ENCODE measurements at places on chromosomes 2 and 18.

DNA sequence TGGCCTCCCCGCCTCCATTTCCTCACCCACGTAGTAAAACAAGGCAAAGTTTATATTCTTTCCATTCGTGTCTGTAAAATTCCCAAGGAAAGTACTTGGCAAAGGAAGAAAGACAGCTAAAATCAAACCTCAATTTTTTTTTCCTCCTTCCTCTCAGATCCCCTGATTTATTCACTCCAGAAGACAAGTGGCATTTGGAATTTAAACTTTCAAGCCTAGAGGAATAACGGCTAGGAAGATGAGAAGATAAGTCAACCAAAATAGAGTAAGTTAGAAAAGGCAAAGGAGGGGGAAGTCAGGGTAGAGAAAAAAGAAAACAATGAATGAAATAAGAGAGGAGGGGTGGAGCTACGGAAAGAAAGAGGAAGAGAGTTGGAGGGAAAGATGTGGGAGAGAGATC lies 198.9 kb upstream of the PIK3C3 start:
- no peak for DNase-seq

DNA sequence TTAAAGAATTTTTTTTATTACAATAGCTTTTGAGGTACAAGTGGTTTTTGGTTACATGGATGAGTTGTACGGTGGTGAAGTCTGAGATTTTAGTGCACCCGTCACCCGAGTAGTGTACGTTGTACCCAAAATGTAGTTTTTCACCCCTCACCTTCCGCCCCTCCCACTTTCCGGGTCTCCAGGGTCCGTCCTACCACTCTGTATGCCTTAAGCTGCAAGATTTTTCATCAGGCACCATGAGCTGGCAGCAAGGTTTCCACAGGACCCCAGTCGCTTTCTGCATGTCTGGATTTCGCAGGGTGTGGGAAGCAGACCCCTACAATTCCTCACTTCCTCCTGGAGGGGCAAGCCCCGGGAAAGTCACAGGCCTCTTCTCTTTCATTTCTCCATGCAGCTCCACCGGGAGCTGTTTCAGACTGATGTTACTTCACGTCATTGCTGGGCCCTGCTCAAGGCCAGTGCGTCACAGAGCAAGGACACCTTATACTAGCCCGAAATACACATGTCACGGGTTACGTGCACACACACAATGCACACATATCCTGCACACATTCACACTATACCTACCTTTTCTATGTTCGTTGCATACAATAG lies 179.1 kb downstream of the ZFP36L2 start:
- DNase-seq: no peak

DNA sequence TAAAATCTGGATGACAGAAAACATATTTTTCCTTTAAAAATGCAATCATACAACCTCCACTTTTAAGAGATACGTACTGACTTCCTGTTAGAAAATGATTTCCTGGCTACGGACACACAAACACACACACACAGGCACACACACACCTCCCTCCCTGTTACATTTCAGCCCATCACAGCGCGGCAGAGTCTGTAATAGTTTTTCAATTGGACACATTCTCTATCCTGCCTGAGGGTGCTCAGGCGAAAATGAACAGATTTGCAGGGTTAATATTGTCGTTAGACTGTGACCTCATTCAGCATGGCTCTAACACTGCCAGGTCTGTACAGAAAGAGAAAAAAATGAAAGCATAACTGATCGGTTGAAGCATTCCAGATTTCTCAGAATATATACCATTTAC lies 45.0 kb downstream of the KCTD1 start:
- no peak for DNase-seq

- DNase-seq: no peak
These were observed 240.0 kb downstream of the LOXHD1 start for GRCh38 chr18:46416706-46417638.

- peak; percentile 3 for DNase-seq
These were observed 37.0 kb downstream of the MAL start for GRCh38 chr2:95062242-95063085.

- peak; percentile 7 for DNase-seq
These were observed 586.0 kb upstream of the VRK2 start for GRCh38 chr2:57460396-57461276.

- DNase-seq: peak; percentile 75
These were observed 1.6 kb downstream of the ELAC1 start for GRCh38 chr18:50969448-50969847.

- no peak for DNase-seq
These were observed 123.0 kb downstream of the RTN4 start for GRCh38 chr2:54927085-54927750.

DNA sequence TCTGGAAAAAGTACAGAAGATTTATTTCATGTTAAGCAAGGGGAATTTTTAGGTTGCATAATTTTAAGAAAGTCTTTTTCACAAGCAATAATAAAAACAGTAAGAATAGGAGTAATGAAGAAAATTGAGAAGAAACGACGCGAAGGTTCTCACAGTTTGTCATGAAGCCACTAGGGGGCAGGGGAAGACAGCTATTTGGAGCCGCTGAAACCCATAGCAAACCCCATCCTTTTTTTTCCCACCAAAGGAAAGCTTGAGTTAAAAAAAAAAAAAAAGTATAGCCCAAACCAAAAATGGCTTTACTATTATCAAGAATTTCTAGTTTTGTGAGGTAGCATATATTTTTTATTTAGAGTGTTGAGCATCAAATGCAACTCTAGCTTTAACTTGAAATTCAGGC lies 300.9 kb downstream of the PHLPP1 start:
- DNase-seq: peak; percentile 66

- DNase-seq: no peak
These were observed 328.0 kb upstream of the HS6ST1 start for GRCh38 chr2:128646691-128647090.

- no peak for DNase-seq
These were observed 570.9 kb downstream of the PIK3C3 start for GRCh38 chr18:42525905-42526304.

- no peak for DNase-seq
These were observed 11.6 kb upstream of the NAB1 start for GRCh38 chr2:190637281-190637734.

DNA sequence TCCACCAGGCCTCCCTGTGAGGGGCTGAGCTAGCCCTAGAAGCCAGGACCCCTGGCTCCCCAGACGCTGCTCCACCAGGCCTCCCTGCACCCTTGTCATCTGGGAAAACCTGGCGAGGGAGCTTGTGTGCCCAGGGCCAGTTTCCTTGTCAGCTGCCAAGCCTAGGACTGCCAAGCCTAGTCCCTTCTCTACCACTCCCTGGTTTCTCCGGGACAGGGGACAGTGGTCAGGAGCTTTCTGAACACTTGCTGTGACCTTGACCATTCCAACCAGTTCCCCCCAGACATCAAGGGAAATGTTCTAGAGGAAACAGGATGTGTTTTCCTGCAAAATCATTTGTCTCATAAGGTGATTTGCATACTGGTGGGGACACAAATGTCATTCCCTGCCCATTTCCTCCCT lies 41.3 kb upstream of the MRPL33 start:
- DNase-seq: no peak

DNA sequence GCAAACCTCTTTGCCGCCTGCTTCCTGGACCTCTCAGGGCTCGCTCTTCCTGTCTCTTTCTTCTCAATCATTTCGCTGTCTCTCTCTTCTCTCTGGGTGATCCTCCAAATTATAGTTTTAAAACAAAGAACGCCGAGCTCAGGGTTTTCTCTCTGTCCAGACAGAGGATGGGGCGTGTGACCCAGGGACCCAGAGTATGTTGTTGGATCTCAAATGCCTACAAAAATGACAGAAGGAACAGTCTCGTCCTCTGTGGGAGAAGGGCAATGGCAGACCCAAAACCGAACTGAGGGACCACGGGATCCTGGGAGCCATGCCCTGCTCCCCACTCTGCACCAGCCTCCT lies 88.5 kb downstream of the EIPR1 start:
- DNase-seq: no peak

- no peak for DNase-seq
These were observed 28.8 kb downstream of the PKDCC start for GRCh38 chr2:42076357-42077225.

DNA sequence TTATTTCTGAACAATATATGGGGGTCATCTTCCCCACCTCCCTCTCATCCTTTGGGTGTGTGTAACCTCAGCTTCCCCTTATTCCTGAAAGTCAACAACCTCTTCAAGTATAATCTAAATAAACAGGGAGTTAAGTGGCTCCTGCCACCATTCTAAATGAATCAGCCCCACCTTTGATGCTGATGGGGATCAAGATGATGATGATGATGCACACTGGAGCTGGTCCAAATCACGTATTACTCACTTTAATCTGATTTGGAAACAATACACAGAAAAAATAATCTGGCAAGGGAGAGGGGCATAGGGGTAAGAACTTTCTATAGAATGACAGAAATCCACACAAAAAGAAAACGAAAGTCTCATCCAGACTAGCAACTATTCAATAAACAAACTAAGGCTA lies 7.1 kb downstream of the ACVR1 start:
- DNase-seq: no peak

GRCh38 chr18:78871618-78872017 lies 108.0 kb upstream of the SALL3 start:
- DNase-seq: no peak

DNA sequence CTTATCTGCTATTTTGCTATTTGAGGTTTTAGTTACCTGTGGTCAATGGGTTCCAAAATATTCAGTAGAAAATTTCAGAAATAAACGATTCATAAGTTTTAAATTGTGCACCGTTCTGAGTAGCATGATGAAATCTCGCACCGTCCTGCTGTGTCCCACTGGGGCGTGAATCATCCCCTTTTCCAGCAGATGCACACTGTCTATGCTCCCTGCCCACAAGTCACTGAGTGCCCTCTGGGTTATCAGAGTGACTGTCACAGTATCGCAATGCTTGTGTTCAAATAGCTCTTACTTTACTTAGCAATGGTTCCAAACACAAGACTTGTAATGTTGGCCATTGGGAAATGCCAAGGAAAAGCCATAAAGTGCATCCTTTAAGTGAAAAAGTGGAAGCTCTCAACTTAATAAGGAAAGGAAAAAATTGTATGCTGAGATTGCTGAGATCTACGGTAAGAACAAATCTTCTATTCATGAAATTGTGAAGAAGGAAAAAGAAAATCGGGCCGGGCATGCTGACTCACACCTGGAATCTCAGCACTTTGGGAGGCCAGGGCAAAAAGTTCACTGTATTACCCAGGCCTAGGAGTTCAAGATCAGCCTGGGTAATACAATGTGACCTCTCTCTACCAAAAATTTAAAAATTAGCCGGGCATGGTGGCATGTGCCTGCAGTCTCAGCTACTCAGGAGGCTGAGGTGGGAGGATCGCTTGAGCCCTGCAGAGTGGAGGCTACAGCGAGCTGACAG lies 13.3 kb downstream of the COL4A3 start:
- DNase-seq: no peak

DNA sequence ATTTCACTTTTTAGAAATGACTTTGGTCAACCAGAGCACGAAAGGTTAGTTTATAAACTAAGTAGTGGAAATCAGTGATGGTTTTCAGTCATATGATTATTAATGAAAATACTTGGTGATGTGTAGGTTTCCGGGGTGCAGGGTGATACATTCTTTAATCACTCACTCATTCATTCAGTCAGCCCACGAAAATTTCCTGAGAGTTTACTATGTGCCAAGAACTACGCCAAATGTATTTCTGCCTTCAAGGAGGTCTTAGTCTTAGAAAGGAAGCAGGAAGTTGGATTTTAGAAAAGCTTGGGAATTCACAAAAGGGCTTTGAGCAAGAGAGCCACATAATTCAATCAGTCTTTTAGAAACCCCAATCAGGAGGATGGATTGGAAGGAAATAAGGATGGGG lies 543.6 kb downstream of the PLCL1 start:
- no peak for DNase-seq

GRCh38 chr2:113217455-113218282 lies 43.9 kb downstream of the PSD4 start:
- no peak for DNase-seq

- DNase-seq: no peak
These were observed 659.9 kb upstream of the ID2 start for GRCh38 chr2:8021921-8022320.

Data from NCI-H1105 treated with DMSO at 0.1 percent for 48 hours (cell line).